ENCODE measurements at places on chromosomes 1 and 21. TPM values are rescaled to one million over a fixed set of nuclear protein-coding genes. Genes with fewer than 3 reads are reported as not detected.

C1orf141 gene
- total RNA-seq = not detected

OXCT2 gene
- total RNA-seq = not detected

ANKRD45 gene
- 0.55 TPM for total RNA-seq

MROH7 gene
- 0.03 TPM for total RNA-seq

CSF3R gene
- total RNA-seq = 0.97 TPM

HTR6 gene
- total RNA-seq = 0.45 TPM

DNA sequence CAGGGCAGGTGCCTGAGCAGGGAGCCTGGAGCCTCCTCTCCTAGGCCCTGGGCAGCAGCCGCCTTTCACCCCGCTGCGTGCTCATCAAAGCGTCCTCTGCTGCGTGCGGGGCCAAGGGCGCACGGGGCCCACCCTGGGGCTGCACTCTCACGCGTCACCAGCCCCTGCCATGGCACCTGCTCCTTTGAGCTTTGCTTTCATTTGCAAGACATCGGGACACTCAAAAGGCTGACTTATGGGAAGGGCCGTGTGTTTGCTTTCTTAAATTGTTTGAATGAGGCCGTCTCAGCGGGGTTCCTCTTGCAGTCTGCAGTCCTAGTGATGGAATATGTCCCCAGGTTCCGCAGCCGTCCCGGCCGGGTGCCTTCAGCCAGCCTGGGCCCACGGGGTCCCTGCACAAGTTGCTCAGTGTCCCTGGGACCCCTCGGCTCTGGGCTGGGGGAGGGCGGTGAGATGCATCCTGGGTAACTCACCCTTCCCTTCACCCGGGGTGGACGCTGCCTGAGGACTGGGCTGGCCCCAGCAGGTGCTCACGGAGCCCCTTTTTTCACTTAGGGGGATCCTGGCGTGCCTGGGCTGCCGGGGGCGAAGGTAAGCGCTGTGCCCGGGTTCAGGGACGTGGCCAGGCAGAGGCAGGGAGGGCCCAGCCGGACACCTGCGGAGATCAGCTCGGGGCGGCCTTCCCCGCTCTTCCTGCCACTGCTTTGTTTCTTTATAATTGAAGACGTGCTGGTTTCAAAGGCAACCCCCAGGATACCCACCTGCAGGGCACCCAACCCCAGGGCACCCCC lies 53.1 kb downstream of the SLC19A1 start:
- DNase-seq = peak; percentile 88

GRCh38 chr1:83746234-83746633 lies 252.7 kb downstream of the TTLL7 start:
- DNase-seq = no peak

- DNase-seq = no peak
Observed at GRCh38 chr1:119651641-119652040, 3.6 kb upstream of the ZNF697 start.

DNA sequence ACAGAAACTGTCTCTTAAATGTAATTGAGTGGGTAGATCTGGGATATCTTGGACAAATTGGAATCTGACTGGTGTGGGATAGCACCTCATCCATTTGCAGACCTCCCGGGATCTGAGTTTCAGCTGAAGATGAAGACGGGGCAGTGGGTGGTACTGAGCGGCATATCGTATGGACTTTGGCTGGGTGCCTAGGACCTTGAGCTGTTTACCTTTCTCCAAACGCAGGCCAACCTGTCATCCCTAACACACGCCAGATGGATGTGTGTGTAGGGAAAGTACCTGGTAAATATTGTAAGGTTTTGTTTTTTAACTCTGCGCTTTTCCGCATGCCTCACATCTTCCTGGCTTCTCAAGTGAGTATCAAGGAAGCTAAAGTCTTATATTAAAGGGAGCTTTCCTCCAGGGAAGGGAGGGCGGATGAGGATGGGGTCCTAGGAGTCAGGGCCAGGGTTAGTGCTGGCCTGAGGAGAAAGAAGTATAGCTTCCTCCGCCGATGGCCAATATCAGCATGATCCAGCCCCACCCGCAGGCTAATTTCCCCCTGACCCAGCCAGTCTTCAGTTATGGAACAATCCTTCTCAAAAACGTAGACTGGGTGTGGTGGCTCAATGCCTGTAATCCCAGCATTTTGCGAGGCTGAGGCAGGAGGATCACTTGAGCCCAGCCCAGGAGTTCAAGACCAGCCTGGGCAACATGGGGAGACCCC lies 26.2 kb downstream of the ATP8B2 start:
- DNase-seq = peak; percentile 16

DNA sequence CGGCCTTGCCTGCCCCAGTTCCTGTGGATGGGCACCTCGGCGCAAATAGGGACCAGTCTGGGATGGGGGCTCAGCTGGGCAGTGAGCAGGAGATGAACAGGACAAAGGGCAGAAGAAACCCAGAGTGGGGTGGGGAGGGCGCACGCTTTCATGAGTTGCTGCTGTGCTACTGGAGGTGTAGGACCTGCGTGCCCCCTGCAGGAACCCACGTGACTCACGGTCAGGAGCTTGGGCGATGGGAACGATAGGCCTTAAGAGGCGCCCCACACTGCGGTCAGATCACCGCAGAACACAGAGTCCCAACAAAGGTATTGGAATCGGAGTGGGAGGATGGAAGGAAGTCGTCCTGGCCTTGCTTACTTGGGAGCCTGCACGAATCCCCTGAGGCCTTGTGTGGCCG lies 17.2 kb downstream of the PRDM15 start:
- no peak for DNase-seq

GRCh38 chr1:11960715-11961114 lies 19.5 kb upstream of the MFN2 start:
- DNase-seq = no peak

DNA sequence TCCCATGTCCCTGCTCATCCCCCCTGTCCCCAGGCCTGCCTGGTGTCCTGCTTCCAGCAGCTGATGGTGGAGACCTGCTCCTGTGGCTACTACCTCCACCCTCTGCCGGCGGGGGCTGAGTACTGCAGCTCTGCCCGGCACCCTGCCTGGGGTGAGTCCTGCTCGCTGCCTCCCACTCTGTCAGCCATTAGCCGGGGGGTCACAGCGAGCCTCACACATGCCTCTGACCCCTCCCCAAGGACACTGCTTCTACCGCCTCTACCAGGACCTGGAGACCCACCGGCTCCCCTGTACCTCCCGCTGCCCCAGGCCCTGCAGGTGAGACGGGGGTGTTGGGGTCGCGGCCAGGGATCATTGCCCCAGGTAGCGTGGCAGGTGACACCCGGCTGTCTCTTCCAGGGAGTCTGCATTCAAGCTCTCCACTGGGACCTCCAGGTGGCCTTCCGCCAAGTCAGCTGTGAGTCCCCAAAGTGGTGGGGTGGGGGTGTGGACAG lies 10.0 kb downstream of the SCNN1D start:
- DNase-seq = peak; percentile 95

GRCh38 chr1:175272361-175272760 lies 79.8 kb upstream of the KIAA0040 start:
- DNase-seq = no peak

DNA sequence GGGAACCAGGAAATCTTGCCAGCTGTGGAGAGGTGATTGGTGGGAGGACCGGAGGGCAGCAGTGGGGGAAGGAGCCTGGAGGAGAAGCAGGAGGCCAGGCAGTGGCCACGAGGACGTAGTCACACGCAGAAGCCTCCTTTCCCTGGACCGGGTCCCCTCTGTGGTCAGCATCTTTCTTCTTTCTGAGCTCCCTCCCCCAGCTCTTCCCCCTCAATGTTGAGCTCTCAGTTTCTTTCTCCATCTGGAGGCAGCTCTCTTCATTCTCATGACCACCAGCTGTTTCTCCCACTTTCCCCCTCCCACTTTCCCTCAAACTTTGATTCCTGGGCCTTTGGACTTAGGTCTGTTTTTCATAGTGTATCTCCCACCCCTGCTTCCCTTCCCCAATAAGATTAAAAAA lies 18.3 kb downstream of the KIRREL1 start:
- no peak for DNase-seq

GRCh38 chr1:68197891-68198290 lies 34.4 kb downstream of the WLS start:
- DNase-seq = no peak

DNA sequence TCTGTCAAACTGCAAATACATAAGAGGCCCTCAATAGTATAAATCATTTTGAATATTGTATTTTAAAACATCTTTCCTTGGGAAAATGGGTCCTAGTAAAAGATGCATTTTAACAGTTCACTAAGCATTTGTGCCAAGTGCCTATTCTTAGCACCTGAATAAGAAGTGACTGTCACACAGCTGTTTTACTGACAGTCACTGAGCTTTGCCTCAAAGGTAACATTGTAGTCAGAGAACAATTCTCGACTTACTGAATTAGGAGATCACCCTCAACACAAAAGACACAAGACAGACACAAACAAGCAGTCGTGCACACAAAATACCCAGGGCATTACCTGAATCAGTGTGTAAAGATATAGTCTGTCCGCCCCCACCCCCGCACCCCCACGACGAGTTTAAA lies 408 bp downstream of the ESRRG start:
- DNase-seq = no peak

- DNase-seq = peak; percentile 63
Observed at GRCh38 chr1:116878804-116879477, 30.8 kb upstream of the PTGFRN start.
